Activated CD4-positive, alpha-beta memory T cell treated with anti-CD3 and anti-CD28 coated beads, Interleukin-2, amount 10 ng/mL, durations not matched to agents 7 days and 5 days (primary cell): ENCODE measurements at places on chromosomes 7 and 10.

GRCh38 chr7:1624999-1625927, 44.8 kb upstream of the ELFN1 start:
- no peak for DNase-seq

DNA sequence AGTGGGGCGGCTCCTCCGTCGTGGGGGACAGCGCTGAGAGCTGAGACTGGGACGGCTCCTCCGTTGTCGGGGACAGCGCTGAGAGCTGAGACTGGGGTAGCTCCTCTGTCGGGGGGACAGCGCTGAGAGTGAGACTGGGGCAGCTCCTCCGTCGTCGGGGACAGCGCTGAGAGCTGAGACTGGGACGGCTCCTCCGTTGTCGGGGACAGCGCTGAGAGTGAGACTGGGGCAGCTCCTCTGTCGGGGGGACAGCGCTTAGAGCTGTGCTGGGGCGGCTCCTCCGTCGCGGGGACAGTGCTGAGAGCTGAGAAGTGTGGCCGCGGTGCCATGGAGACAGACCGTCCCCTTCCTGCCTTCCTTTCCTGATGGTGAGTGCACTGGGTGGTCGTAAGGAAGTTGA, 136.4 kb downstream of the DYNC2I1 start:
- no peak for DNase-seq

- no peak for DNase-seq
Observed at GRCh38 chr10:28160866-28161405, 141.9 kb downstream of the MPP7 start.

DNA sequence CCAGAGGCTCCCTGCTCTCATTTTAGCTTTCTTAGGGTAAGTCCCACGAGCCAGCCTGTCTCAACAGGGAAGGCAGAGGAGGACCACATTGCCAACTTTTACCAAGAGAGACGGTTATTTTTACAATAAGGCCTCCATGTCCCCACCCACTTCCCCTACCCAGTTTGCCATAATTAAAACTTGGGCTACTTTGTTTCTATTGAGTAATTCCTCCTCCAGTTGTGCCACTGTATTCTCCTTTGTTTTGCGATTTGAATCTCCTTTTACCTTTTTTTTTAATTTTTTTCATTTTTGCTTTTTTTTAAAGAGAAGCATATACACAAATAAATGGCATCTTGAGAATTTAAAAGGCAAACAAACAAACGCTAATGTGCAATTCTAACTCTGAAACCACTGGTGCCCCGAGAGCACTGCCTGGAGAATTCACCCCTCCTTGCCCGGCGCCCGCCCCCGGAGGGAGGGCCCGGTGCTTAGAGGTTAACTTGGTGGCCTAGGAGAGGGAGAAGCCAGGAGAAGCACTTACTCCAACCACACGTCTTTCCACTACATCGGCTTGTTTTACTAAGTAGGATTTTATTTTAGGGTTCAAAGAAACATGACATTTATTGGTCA, 282.3 kb downstream of the USP6NL start:
- no peak for DNase-seq

- no peak for DNase-seq
Observed at GRCh38 chr10:87712913-87713616, 53.4 kb downstream of the PAPSS2 start.

DNA sequence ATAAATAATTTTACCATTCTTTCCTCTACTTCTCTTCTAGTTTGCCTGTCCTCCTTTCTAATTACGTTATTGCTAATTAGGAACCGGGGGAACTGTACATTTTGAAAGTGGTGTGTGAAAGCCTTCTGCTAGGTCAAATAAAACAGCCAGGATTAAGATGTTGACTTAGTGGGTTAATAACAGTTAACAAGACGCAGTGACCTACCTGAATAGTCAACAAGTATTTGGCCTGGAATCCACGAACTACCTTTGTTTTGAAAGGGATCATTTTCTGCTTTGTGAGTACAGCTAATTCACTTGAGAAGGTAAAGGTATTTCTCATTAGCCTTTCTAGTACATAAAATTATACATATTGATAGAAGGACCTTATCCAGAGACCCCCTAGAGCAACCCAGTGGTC, 139.9 kb downstream of the COL28A1 start:
- no peak for DNase-seq

GRCh38 chr10:16776896-16777295, 40.3 kb downstream of the RSU1 start:
- DNase-seq = no peak

- DNase-seq = peak; percentile 59
Observed at GRCh38 chr10:16891375-16892313, 74.4 kb upstream of the RSU1 start.

DNA sequence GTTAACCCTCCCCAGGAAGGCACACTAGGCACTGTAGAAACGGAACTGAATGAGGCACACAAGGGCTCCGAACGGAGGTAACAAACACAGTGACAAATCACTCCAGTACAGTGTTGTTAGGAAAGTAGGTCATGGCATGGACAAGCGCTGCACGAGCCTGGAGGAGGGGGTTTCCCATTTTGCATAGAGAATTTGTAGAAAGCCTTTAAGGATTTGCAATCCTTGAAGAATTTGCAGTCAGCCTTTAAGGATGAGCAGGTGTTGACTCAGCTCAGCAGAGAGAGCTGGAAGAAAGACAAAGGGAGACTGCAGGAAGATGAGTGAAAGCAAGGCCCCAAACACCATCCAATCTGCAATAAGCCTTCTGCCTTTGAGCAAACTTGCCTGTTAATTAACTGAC, 51.1 kb upstream of the PPP1R3C start:
- DNase-seq = no peak

GRCh38 chr7:116950889-116951351, 2.4 kb upstream of the ST7 start:
- DNase-seq = no peak

- no peak for DNase-seq
Observed at GRCh38 chr10:25522946-25523608, 348.3 kb downstream of the GPR158 start.

DNA sequence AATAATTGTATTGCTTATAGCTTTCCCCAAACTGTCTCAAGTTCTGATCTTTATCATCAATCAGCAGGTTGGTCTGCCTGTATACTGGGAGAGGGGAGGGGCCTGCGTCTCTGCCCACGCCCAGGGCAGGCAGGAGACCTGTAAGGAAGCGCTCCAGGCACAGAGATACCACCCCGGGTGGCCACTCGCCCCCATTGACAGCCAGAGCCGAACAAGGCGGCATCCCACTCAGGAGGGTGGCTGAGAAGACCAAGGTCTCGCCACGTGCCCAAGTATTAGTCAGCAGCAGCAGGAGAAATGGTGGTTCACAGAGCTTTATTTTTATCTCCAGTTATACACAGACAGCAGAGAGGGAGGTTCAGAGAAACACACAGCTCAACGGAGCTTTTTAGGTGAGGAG, 7.2 kb downstream of the STK32C start:
- DNase-seq = no peak

DNA sequence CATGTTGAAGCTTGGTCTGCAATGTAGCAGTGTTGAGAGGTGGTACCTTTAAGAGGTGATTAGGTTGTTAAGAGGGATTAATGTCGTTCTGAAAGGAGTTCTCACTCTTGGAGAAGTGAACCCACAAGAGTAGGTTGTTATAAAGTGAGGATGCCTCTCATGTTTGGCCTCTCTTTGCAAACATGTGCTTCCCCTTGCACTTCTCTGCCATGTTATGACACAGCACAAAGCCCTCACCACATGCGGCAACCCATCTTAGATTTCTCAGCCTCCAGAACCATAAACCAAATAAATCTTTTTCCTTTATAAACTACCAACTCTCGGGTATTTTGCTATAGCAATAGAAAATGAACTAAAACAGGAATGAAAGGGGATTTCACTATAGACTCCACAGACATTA, 66.3 kb downstream of the KMT2C start:
- no peak for DNase-seq

- no peak for DNase-seq
Observed at GRCh38 chr7:105934572-105935185, 28.4 kb upstream of the CDHR3 start.

DNA sequence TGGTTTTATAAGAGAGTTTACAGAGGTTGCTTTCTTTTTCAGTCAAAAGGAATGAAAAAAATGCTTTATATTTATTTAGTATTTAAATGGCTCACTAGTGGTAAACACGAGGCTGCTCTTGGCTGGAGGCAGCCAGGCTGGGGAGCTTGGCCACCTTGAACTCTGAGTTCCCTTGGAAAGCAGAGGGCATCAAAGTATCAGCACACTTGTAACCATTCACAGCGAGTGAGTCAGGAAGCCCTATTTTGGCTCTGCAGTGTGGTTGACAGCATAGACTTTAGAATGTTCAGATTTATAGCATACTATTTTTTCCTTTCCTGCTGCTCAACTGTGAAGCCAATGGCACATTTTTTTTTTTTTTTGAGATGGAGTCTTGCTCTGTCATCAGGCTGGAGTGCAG, 51.6 kb downstream of the CYCS start:
- no peak for DNase-seq

- peak; percentile 72 for DNase-seq
Observed at GRCh38 chr10:103659674-103660363, 166.3 kb downstream of the NEURL1 start.

DNA sequence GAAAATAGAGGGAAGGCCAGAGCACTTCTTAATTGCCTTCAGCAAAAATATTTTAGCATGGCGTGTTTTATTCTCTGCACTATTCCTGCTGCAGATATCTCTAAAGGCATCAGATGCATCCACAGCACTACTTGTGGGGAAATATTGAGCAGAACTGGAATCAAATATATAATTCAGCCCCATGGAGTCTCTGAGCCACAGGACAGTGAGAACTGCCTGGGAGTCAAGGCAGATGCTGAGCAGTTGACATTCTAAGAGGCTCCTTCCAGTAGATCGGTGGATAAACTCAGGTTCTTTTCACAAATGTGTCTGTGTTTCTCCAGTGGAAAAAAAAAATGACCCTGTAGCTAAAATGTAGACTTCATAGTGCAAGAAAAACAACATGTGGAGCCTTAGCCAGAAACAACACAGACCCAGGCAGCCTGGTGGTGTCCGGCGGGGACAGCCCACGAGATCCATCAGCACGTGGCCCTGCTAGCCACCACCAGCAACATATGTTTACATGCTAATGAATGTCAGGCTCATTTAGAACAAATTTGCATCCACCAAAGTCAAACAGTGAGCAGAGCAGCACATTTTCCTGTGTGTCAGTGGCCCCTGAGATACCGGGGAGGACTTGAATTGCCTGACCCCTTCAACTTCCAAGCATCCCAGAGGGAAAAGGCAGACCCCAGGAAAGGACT, 123.3 kb upstream of the PFKP start:
- no peak for DNase-seq

DNA sequence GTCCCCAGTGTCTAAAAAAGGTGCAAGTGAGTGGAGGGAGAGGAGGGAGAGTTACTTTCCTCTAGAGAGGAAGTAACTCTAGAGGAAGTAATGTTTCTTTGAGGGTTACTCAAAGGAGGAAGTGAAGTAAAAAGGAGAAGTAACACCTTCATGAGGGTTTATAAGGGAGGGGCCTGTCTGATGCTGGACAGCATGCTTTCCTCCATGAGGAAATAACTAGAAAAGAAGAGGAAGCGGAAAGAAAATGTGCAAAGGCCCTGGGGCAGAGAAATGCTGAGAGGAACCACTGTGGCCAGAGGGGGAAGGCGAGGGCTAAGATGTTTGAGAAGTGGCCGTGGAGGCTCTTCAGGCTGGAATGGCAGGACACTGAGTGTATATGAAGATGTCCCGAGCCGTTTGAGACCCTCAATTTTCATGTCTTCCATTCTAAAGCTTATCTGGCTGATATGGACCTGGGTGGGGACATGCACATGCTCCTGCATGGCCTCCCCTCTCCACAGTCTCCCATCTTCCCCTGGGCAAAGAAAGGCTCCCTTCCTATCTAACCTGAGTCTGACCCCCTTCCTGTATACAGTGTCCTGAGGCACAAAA, 3.4 kb upstream of the SLC18A2 start:
- no peak for DNase-seq

DNA sequence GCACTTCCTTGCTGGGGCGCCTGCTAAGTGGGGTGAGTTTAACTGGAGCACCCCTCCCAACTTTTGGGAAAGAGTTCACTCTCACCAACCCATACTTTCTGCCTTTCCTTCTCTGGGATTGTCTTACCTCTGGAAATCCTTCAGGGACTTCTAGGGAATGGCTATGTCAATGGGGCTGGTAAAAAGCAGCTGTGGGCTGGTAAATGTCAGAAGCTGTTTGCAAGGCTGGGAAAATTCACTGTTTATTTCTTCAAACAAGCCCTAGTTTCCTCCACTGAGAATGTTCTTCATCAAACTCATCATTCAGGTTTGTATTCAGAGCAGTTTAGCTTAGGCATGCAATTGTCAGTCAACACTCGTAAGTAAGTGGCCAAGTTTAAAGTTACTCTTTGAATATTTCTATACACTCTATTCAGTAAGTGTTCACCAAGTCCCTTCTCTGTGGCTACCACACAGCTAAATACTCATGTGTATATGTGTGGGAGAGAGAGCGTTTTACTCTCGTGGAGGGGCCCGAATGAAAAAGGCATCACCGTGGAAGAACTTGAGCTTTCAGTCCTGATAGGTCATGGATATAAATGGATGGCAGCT, 654.8 kb downstream of the LRMDA start:
- no peak for DNase-seq

- no peak for DNase-seq
Observed at GRCh38 chr10:71708897-71709882, 10.4 kb downstream of the C10orf105 start.

DNA sequence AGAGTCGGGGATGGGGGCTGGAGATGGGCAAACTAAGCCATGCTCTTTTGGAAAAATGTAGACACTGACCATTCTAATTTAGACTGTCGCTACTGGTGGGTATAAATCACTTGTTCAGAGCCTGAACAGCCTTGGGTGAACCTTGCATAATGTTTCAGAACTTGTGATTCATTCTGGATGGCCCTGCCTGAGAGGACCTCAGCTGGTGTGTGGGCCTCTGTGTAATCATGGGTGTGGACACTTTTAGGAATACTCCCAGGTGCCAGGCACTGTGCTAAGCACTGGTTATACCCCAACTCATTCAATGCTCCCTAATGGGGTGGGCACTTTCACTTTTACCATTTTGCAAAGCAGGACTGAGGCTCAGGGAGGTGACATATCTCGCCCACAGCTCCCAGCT, 26.8 kb upstream of the TM9SF3 start:
- no peak for DNase-seq

- DNase-seq = peak; percentile 49
Observed at GRCh38 chr10:132654708-132655661, 117.4 kb downstream of the INPP5A start.

- DNase-seq = no peak
Observed at GRCh38 chr10:6019010-6019782, 41.9 kb upstream of the IL15RA start.

GRCh38 chr7:116673457-116673865, 1.5 kb downstream of the MET start:
- no peak for DNase-seq

DNA sequence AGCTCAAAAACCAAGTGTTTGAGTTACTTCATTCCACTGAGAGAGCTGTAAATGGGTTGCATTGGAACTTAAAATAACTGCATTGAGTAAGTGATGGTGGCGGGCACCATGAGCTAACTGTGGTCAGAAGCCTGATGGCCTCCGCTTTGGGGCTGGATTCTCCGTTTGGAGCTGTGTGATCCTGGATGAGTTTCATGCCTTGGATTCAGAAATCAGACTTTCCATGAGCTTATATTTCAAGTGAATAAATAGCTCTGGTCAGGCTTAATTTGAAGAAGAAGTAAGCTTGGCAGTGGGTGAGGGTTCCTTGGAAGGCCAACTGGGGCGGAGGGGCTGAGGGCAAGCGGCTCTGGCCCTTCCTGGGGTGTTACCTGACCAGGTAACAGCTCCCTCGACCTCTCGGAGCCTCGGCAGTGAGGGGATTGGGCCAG, 5.6 kb downstream of the HTRA1 start:
- no peak for DNase-seq
